CD8-positive, alpha-beta memory T cell (primary cell): ENCODE measurements at places on chromosomes 3 and 15.

GRCh38 chr3:107241217-107241616 lies 136.0 kb upstream of the CCDC54 start:
- peaks cover 8% of the 10 kb centered on the region for H3K4me1 ChIP-seq
- H3K27ac ChIP-seq: no peak overlapping the region
- peak overlapping the region; percentile 53 for H3K4me3 ChIP-seq
- H3K36me3 ChIP-seq: no peaks in the 10 kb centered on the region

DNA sequence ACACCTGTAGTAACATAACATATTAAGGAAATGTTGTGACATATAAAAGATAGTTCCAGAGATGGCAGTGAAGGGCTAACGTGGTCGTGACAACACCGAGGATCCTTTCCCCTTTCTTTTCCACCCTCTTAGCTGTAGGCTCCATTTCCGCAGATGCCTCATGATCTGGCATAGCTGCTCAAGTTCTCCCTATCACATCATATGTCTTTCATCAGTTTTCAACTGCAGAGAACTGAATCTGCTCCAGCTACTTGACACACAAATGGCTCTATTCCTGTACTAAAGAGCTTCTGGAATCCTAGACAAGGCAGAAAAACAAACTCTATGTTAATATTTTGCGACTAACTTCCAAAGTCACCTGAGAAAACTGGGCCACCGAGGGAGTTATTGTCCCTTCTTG lies 275.0 kb upstream of the SLCO3A1 start:
- no peaks in the 10 kb centered on the region for H3K36me3 ChIP-seq
- DNase-seq: no peak
- H3K4me3 ChIP-seq: no peak overlapping the region
- no peak overlapping the region for H3K27ac ChIP-seq
- no peaks in the 10 kb centered on the region for H3K27me3 ChIP-seq

- H3K27ac ChIP-seq: no peak overlapping the region
- no peak overlapping the region for H3K4me3 ChIP-seq
- H3K4me1 ChIP-seq: no peaks in the 10 kb centered on the region
Measured at GRCh38 chr3:117150628-117151027, 441.0 kb downstream of the TUSC7 start.

- no peak overlapping the region for H3K27ac ChIP-seq
- H3K4me3 ChIP-seq: peak overlapping the region; percentile 3
- no peaks in the 10 kb centered on the region for H3K36me3 ChIP-seq
- DNase-seq: no peak
- H3K4me1 ChIP-seq: peaks cover 78% of the 10 kb centered on the region
- no peaks in the 10 kb centered on the region for H3K27me3 ChIP-seq
Measured at GRCh38 chr3:112464264-112464663, 35.0 kb downstream of the BTLA start.
